ENCODE measurements at places on chromosomes 1 and 21.
A peak's percentile ranks its signal among the peaks of the same experiment; 100 is the strongest.

- no peaks in the 10 kb centered on the region for H3K4me1 ChIP-seq
- no peak overlapping the region for H3K4me3 ChIP-seq
These were observed 124.0 kb downstream of the PIGK start for GRCh38 chr1:77095236-77095635.

DNA sequence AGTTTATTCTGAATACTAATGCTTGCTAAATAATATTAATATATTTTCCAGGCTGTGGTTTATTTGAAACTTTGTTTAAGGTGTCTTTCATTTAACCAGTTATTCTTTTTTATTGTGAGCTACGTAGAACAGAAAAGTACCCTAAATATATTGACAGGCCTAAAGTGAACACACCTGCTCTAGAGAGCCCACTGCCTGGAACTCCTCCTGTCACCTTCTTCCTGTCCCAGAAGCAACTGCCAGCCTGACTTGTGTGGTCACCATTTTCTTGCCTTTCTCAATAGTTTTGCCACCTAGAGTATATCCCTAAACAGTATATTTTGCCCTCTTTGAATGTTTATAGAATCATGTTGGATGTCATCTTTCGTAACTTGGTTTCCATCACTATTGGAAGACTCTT is 48.5 kb downstream of the SCCPDH start:
- no peak for DNase-seq
- no peak overlapping the region for H3K27ac ChIP-seq
- H3K36me3 ChIP-seq = no peaks in the 10 kb centered on the region
- H3K4me1 ChIP-seq = peaks cover 3% of the 10 kb centered on the region
- no peaks in the 10 kb centered on the region for H3K27me3 ChIP-seq

GRCh38 chr1:208216062-208216461 is 28.1 kb downstream of the PLXNA2 start:
- H3K27me3 ChIP-seq = no peaks in the 10 kb centered on the region
- H3K4me3 ChIP-seq = no peak overlapping the region
- DNase-seq = no peak
- H3K4me1 ChIP-seq = peaks cover 64% of the 10 kb centered on the region
- H3K36me3 ChIP-seq = peaks cover 23% of the 10 kb centered on the region
- peak overlapping the region; percentile 54 for H3K27ac ChIP-seq

- DNase-seq = no peak
- H3K4me1 ChIP-seq = peaks cover 4% of the 10 kb centered on the region
- H3K36me3 ChIP-seq = no peaks in the 10 kb centered on the region
These were observed 119.2 kb downstream of the ETS2 start for GRCh38 chr21:38924954-38925353.

DNA sequence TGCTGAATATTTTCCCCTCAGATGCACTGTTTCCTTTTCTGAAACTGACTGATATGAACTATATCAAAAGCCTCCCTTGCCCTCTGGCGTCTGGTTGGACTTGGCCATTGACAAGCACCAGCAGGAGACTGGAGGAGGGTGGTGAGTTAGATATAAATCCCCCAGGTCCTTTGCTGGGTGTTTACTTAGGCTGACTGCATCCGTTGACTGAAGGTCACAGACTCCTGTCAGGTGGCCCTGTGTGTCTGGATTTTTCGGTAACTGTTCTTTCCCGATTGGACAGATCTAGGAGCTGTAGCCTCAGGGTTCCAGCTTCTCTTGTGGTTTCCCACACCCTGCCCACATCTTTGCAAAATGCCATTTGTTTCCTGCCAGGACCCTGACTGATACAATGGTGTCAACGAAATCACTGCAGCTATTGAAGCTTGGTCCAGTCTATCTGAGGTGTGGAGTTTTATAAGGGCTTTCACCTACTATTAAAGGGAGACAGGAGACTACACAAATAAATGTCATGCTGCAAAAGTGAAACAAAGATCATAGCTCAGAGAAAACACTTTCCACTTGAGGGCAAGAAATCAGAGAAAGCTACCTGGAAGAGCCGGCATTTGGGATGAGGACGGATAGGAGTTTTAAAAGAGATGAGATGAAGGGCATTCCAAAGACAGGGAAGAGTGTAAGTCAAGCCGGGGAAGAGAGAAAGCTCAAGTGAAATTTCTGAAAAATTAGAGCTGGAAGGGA is 1.5 kb upstream of the MAGI3 start:
- DNase-seq = peak; percentile 57
- H3K36me3 ChIP-seq = no peaks in the 10 kb centered on the region
- no peaks in the 10 kb centered on the region for H3K27me3 ChIP-seq

GRCh38 chr1:11515368-11516300 is 36.7 kb downstream of the DISP3 start:
- DNase-seq = no peak
- H3K4me3 ChIP-seq = peak overlapping the region; percentile 37
- no peak overlapping the region for H3K27ac ChIP-seq
- H3K4me1 ChIP-seq = no peaks in the 10 kb centered on the region
